Upper lobe of right lung (tissue), 1 donor: ENCODE measurements at places on chromosomes 1 and 21. TPM values are rescaled to one million over a fixed set of nuclear protein-coding genes. Genes with fewer than 3 reads are reported as not detected.

RLF gene
- total RNA-seq = 13.4 TPM

ADAMTS5 gene
- total RNA-seq = 3.2 TPM

CRP gene
- total RNA-seq = 0.26 TPM

DNA sequence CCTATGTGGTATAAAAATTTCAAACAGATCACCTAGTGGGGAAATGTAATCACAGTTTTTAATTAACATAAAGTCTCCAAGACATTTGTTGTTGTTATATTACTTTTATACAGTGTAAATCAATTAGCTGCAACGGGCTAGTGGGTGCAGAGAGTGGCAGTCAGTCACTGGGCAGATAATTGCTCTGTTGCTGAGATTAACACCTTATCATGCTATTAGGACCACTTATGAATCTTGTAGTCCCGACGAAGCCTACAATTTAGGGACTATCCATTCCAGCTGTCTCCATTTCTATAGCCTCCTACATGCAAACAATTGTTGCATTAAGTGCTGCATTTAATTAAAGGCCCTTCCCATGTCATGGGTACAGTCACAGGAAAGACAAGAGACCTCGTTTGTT is 158.9 kb upstream of the PROX1 start:
- H3K4me1 ChIP-seq = no peaks in the 10 kb centered on the region
- no peak overlapping the region for H3K27ac ChIP-seq
- H3K36me3 ChIP-seq = no peaks in the 10 kb centered on the region
- no peak overlapping the region for H3K4me3 ChIP-seq
- H3K27me3 ChIP-seq = no peaks in the 10 kb centered on the region
- DNase-seq = no peak

PIGV gene
- total RNA-seq = 16.7 TPM

GRCh38 chr1:3598522-3599285 is 12.6 kb downstream of the MEGF6 start:
- H3K27ac ChIP-seq = peak overlapping the region; percentile 6
- H3K36me3 ChIP-seq = no peaks in the 10 kb centered on the region
- H3K4me3 ChIP-seq = peak overlapping the region; percentile 14
- no peaks in the 10 kb centered on the region for H3K27me3 ChIP-seq

SLC1A7 gene
- 0.26 TPM for total RNA-seq

GRCh38 chr1:205595861-205596260 is 36.0 kb downstream of the ELK4 start:
- no peaks in the 10 kb centered on the region for H3K27me3 ChIP-seq
- peaks cover 26% of the 10 kb centered on the region for H3K4me1 ChIP-seq
- no peak overlapping the region for H3K4me3 ChIP-seq
- peaks cover 5% of the 10 kb centered on the region for H3K36me3 ChIP-seq

DNA sequence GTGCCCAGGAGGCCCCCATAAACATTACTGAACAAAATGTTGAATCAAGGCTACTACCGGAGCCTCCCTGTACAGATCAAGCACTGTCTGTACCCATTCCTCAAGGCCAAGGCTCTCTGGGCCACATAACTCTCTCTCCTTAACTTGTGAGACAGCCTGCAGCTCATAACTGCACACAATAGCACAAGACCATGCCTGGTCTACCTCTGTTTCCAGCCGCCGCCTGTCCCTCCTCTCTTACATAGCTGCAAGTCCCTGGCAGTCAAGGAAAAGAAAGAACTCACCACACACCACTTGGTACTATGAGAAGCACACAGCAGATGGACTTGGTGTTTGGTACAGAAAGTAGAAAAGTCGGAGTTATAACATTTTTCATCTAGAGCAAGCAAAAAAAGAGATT is 91.1 kb downstream of the SSBP3 start:
- no peaks in the 10 kb centered on the region for H3K27me3 ChIP-seq
- no peaks in the 10 kb centered on the region for H3K36me3 ChIP-seq
- no peak for DNase-seq

- H3K4me1 ChIP-seq = no peaks in the 10 kb centered on the region
- no peaks in the 10 kb centered on the region for H3K36me3 ChIP-seq
- no peak overlapping the region for H3K27ac ChIP-seq
- no peak overlapping the region for H3K4me3 ChIP-seq
- no peaks in the 10 kb centered on the region for H3K27me3 ChIP-seq
Observed at GRCh38 chr21:38054334-38054733, 138.1 kb upstream of the KCNJ6 start.

PGBD5 gene
- total RNA-seq = 5.1 TPM

DNA sequence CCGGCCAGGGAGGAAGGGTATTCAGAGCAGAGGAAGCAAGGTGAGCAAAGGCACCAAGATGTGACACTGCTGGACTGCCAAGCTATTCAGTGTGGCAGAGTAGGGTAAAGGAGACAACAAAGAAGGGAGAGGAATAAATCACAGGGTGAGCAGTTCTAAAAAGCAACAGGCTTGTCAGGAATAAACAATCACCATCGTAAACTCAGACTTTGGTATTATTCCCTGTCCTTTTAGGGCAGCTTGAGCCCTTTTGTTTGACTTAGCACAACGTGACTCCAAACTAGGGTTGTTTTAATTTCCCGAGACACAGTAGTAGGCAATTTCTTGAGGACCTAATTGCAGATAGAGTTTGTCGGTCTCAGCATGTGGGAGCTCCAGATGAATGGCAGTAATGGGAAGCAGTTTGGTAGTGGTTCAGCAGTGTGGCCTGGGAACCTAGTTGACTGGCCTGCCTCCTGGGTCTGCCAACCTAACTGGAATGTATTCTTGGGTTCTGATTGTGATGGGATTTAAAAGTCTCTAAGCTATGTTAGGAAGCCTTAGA is 4.3 kb downstream of the CR1L start:
- no peaks in the 10 kb centered on the region for H3K36me3 ChIP-seq
- H3K4me3 ChIP-seq = no peak overlapping the region
- peaks cover 5% of the 10 kb centered on the region for H3K4me1 ChIP-seq

ASPM gene
- total RNA-seq = 0.46 TPM

OR10Z1 gene
- not detected for total RNA-seq

DNA sequence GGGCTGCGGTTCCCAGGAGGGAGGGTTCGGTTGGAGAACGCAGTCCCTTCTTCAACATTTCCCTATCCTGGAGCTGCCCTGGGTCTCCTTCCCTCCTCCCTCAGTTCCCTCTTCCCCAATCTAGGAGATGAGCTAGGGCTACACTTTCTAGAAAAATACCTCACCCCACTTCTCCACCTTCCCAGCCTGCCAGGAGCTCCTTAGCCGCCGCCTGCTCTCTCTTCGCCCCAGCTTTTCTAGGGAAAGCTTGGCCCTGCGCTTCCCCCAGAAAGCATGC is 488 bp upstream of the ADAMTS1 start:
- H3K4me3 ChIP-seq = peak overlapping the region; percentile 79
- DNase-seq = no peak
- H3K27ac ChIP-seq = peak overlapping the region; percentile 94
- peaks cover 21% of the 10 kb centered on the region for H3K36me3 ChIP-seq
- H3K27me3 ChIP-seq = peaks cover 4% of the 10 kb centered on the region

DNA sequence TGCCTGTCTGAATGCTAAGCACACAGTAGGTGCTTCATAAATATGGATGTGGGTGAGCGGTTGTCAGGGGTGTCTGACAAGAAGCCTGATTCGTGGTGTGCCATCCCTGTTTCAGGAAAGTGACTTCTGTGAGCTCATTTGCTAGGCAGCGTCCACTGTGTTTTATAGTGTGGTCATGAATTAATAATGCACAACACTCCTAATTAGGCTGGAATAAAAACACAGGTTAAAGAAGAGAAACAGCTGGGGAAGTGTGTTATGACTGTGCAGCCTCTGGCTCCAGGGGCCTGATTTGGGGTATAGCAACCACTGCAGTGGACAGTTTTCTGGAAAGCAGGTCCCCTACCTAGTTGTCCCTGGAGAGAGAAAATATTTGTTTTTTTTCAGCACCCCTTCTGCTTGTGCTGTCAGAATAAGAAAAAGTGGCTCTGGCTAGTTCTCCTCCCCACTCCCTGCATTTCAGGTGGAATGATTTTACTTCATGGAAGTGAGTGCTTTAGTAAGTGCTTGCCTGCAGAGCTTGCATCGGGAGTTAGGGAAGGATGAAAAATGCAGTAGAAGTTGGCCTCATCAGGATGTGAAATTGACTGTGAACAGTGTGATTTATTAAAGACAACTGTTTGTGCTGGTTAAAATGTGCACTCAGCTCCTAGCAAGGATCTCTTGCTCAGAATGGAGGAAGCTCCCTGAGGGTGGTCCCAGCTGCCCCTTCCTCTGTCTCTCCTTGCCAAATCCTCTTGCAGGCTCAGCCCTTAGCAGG is 333.8 kb downstream of the HHAT start:
- no peak overlapping the region for H3K27ac ChIP-seq
- no peak for DNase-seq
- H3K4me3 ChIP-seq = no peak overlapping the region
- H3K4me1 ChIP-seq = no peaks in the 10 kb centered on the region
- no peaks in the 10 kb centered on the region for H3K27me3 ChIP-seq
- H3K36me3 ChIP-seq = no peaks in the 10 kb centered on the region

DNA sequence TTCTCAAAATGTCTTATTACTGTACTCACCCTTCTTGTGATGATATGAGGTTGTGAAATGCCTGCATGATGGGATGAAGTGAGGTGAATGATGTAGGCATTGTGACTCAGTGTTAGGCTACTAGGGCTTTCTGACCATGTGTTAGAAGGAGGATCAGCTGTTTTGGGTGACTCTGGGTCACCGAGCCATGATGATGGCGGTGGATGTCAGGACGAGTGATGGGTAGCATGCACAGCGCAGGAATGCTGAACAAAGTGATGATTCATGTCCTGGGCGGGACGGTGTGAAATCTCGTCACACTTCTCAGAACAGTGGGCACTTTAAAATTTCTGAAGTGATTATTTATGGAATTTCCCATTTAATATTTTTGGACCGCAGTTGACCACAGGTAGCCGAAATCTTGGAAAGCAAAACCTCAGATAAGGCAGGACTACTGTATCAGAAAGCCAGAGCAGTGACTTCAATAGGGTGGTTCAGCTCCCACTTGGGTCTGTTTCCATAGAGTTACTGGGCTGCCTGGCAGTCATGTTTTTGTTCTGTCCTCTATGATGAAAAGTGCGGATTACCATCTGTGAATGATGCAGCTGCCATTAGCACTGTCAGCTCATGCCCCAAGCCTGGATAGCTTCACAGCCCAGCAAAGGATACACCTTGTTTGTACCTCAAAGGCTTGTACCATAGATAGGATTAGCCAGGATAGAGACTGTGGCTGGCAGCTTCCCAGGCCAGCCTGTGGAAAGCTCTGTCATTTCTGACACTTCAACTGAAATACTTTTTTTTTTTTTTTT is 26.6 kb downstream of the IL6R start:
- no peak for DNase-seq
- H3K4me1 ChIP-seq = peaks cover 49% of the 10 kb centered on the region
- no peaks in the 10 kb centered on the region for H3K27me3 ChIP-seq
- H3K36me3 ChIP-seq = peaks cover 51% of the 10 kb centered on the region
- H3K4me3 ChIP-seq = no peak overlapping the region

GRCh38 chr1:200527670-200528069 is 92.9 kb downstream of the KIF14 start:
- no peak overlapping the region for H3K27ac ChIP-seq
- H3K4me3 ChIP-seq = no peak overlapping the region
- H3K4me1 ChIP-seq = peaks cover 3% of the 10 kb centered on the region
- H3K27me3 ChIP-seq = no peaks in the 10 kb centered on the region

DNA sequence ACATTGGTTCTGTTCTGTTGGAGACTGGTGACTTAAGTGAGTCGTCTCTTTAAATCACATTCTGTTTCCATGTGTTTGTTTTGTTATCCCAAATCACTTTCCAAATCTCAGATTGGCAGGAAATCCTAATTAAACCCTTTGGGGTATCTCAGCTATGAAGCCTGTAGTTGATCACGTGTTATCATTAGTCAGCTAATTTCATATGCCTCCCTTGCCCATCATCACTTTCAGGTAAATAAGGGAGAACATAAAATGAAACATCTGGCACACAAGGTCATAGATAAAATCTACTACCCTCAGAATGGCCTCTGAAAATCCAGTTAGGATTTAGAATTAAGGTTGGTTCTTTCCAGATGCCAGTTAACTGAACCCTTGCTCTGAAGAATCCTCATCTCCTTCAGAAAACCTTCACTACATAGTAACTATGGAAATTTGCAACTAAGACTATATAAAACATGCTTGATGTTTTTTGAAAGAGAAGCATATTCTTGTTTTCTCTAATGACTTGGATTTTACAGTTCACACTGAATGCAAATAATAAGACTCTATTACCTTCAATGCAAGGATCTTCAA is 401.5 kb downstream of the DSCAM start:
- no peak for DNase-seq
- H3K27ac ChIP-seq = no peak overlapping the region
- no peaks in the 10 kb centered on the region for H3K27me3 ChIP-seq
- no peak overlapping the region for H3K4me3 ChIP-seq
- H3K36me3 ChIP-seq = no peaks in the 10 kb centered on the region
- no peaks in the 10 kb centered on the region for H3K4me1 ChIP-seq

USP16 gene
- 32.7 TPM for total RNA-seq

GRCh38 chr1:115320377-115320776 is 17.7 kb downstream of the NGF start:
- DNase-seq = no peak
- H3K4me3 ChIP-seq = no peak overlapping the region
- H3K27me3 ChIP-seq = no peaks in the 10 kb centered on the region

GRCh38 chr1:192880231-192880630 is 71.4 kb downstream of the RGS2 start:
- H3K27me3 ChIP-seq = no peaks in the 10 kb centered on the region
- DNase-seq = no peak
- H3K4me1 ChIP-seq = peaks cover 6% of the 10 kb centered on the region
- H3K4me3 ChIP-seq = no peak overlapping the region
- H3K36me3 ChIP-seq = no peaks in the 10 kb centered on the region
- H3K27ac ChIP-seq = no peak overlapping the region

- H3K27me3 ChIP-seq = no peaks in the 10 kb centered on the region
- no peak overlapping the region for H3K4me3 ChIP-seq
- H3K4me1 ChIP-seq = peaks cover 45% of the 10 kb centered on the region
Observed at GRCh38 chr1:32249831-32250525, 1.1 kb upstream of the LCK start.

GRCh38 chr1:205444300-205444930 is 11.4 kb downstream of the BLACAT1 start:
- H3K36me3 ChIP-seq = no peaks in the 10 kb centered on the region
- H3K27me3 ChIP-seq = no peaks in the 10 kb centered on the region
- no peak overlapping the region for H3K27ac ChIP-seq
- DNase-seq = no peak
- H3K4me1 ChIP-seq = peaks cover 28% of the 10 kb centered on the region

DNA sequence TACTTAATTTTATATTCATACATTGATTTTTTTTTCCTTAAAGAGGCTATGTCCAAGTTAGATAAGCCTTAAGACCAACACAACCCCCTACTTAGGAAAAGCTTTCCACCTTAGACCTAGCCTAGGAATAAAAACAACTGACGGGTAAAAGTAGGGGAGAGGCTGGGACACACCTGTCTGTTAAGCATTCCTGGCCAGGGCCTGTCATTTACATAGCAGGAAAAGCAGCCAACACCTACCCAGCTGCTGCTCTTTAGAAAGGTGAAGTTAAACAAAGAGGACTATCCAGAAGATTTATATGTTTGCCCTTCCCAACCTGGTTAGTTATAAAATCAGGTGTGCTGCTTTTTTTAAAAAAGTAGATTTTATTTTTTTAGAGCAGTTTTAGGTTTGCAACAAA is 29.1 kb upstream of the SAMD13 start:
- no peak for DNase-seq
- H3K4me3 ChIP-seq = no peak overlapping the region
- peaks cover 11% of the 10 kb centered on the region for H3K4me1 ChIP-seq
- H3K27me3 ChIP-seq = no peaks in the 10 kb centered on the region

KCNN3 gene
- total RNA-seq = 7.6 TPM

APOBEC4 gene
- not detected for total RNA-seq

GRCh38 chr1:11187000-11187399 is 2.2 kb upstream of the ANGPTL7 start:
- no peak for DNase-seq
- H3K27me3 ChIP-seq = no peaks in the 10 kb centered on the region
- H3K4me3 ChIP-seq = no peak overlapping the region

TNFAIP8L2 gene
- total RNA-seq = 10.3 TPM

- H3K27me3 ChIP-seq = no peaks in the 10 kb centered on the region
- DNase-seq = no peak
- H3K27ac ChIP-seq = no peak overlapping the region
- H3K4me3 ChIP-seq = no peak overlapping the region
- no peaks in the 10 kb centered on the region for H3K36me3 ChIP-seq
Observed at GRCh38 chr1:29565490-29565889, 329.2 kb downstream of the PTPRU start.
